Aorta (tissue), 5 donors: ENCODE measurements at places on chromosomes 7 and 10. TPM values are rescaled to one million over a fixed set of nuclear protein-coding genes. Genes with fewer than 3 reads are reported as not detected.

GRCh38 chr10:122647383-122647968 is 52.2 kb downstream of the C10orf120 start:
- H3K4me1 ChIP-seq: no peaks in the 10 kb centered on the region
- DNase-seq: no peak
- H3K27ac ChIP-seq: no peak overlapping the region

DNA sequence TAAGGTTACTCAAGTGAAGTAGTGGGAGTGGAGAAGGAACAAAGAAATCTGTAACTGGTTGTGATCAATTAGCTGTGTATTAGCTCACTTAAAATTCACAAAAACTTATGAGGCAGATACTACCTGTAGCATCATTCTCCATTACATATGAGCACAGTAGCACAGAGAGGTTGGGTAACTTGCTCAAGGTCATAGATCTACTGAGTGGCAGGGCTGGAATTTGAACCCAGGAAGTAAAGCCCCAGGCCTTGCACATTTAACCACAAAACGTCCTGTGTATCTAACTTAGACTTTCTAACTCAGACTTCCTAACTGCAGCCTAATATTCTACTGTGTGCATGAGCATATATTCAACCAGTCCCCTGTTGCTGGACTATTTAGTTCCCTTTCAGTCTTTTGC is 5.6 kb upstream of the SLF2 start:
- DNase-seq: no peak
- H3K4me3 ChIP-seq: no peak overlapping the region
- no peaks in the 10 kb centered on the region for H3K36me3 ChIP-seq
- no peaks in the 10 kb centered on the region for H3K27me3 ChIP-seq
- H3K27ac ChIP-seq: no peak overlapping the region

DNA sequence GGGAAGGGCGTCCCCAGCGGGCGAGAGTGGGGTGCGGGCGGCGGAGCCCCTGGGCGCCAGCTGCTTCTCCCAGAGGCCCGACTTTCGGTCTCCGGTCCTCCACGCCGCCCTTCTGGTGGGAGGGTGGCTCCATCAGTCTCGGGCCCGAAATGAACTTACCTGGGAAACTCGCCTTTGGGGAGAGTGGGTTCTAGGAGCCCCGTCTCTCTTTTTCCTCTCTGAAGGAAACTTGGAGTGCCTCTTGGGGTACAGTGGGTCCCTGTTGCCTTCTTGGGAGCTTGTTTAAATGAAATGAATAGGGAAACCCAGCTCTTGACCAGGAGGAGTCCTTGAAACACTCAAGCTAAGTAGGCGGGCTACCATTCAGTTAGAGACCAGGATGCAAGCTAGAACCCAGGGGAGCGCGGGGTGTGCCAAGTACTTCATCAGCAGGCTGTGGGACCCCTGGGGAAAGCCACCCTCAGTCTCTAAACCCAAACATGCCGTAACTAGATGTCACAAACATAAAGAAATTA is 1.3 kb downstream of the SLC26A4 start:
- H3K36me3 ChIP-seq: no peaks in the 10 kb centered on the region
- peak overlapping the region; percentile 7 for H3K4me3 ChIP-seq
- no peaks in the 10 kb centered on the region for H3K27me3 ChIP-seq
- no peaks in the 10 kb centered on the region for H3K4me1 ChIP-seq

- H3K4me3 ChIP-seq: no peak overlapping the region
- H3K27me3 ChIP-seq: no peaks in the 10 kb centered on the region
- no peak for DNase-seq
- H3K36me3 ChIP-seq: no peaks in the 10 kb centered on the region
Measured at GRCh38 chr7:43110791-43111535, 1.5 kb upstream of the HECW1 start.

CPEB3 gene
- 8.0 TPM for total RNA-seq
